Mesenteric fat pad (tissue), 1 donor: ENCODE measurements at places on chromosomes 4 and X. TPM values are rescaled to one million over a fixed set of nuclear protein-coding genes. Genes with fewer than 3 reads are reported as not detected.

The IRS4 gene
- not detected for total RNA-seq

DNA sequence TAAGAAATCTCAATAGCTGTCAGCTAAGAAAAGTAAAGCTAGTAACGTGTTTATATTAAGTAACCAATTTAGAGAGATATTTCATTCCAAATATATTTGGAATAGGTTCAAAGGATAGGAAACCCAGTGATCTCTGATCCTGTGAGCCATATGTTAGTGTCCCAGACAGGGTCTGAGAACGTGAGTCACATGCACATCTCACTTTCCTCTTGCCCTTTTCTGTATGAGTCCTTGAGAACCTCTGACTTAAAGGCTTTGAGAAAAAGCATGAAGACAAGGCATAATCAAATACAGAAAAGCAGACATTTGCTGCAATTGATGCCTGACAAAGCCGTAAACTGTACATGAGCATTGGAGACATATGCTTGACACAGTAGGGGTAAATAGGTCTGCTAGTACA, 655.1 kb upstream of the ADGRL3 start:
- no peak for DNase-seq

GRCh38 chr4:146407257-146407656, 114.5 kb downstream of the SLC10A7 start:
- DNase-seq = no peak

- no peak for DNase-seq
Measured at GRCh38 chr4:52993771-52994170, 131.7 kb downstream of the RASL11B start.

The FAM53A gene
- 2.9 TPM for total RNA-seq

GRCh38 chr4:139144911-139145551, 32.0 kb downstream of the ELF2 start:
- DNase-seq = no peak

The NLGN3 gene
- total RNA-seq = 0.48 TPM

The GSX2 gene
- total RNA-seq = not detected

The MTTP gene
- 0.74 TPM for total RNA-seq

DNA sequence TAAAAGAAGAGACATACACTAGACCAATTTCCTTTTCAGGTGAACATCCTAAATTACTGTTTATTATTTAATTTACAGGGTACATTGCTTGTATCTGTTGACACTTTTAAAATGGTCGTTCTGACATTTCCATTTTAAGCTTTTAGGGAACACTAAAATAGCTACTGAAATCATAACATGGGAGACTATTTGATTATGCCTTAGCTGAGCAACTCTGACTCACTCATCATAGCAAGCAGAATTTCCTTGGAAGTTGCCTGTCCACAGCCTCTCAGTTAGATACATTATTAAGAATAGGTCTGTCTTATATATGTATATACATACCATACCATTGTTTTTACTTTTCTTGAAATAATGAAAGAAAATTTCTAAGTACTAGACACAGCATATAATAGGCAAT, 22.0 kb downstream of the GUCY1B1 start:
- DNase-seq = no peak

The PAGE1 gene
- total RNA-seq = not detected

- no peak for DNase-seq
Measured at GRCh38 chr4:102064747-102065442, 274.4 kb downstream of the BANK1 start.

The CHRDL1 gene
- 248 TPM for total RNA-seq

The SSX4 gene
- not detected for total RNA-seq

- peak; percentile 91 for DNase-seq
Measured at GRCh38 chrX:37685381-37686359, at the start of gene XK. XK (plus strand) TSS chrX:37685791; CDS start chrX:37685962, 171 bp downstream.

- no peak for DNase-seq
Measured at GRCh38 chrX:123475068-123475724, 257.7 kb downstream of the THOC2 start.

The STOX2 gene
- 6.2 TPM for total RNA-seq

DNA sequence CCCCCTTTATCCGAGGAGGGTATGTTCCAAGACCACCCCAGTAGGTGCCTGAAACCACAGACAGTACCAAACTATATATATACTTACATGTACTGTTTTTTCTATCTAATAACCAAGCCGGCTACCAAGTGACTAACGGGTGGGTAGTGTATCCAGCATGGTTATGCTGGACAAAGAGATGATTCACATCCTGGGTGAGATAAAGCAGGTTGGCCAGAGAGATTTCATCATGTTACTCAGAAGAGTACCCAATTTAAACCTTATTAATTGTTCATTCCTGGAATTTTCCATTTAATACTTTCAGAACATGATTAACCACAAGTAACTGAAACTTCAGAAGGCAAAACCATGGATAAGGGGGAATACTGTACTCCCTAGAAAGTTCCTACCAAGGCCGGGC, 46.5 kb downstream of the RFC1 start:
- no peak for DNase-seq

DNA sequence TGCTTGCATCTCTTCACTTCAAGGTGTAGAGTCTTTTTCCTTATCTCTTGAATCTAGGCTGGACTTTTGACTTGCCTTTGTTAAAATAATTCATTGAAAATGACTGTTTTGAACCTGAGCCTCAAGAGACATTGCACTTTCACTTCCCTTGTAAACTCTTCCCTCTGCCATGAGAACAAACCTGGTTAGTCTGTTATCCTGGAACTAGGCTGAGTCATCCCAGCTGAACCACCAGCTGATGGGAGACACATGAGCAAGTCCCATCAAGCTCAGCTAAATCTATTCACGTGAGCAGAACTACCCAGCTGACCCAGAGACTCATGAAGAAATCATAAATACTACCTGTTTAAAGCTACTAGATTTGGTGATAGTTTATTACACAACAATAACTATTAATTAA, 202.3 kb upstream of the CENPE start:
- DNase-seq = no peak

The CT83 gene
- not detected for total RNA-seq

The MRPL1 gene
- total RNA-seq = 23.3 TPM

GRCh38 chrX:42704454-42704853, 73.5 kb downstream of the PPP1R2C start:
- DNase-seq = no peak

The CT55 gene
- not detected for total RNA-seq

GRCh38 chrX:154545673-154546274, 872 bp downstream of the G6PD start:
- no peak for DNase-seq

DNA sequence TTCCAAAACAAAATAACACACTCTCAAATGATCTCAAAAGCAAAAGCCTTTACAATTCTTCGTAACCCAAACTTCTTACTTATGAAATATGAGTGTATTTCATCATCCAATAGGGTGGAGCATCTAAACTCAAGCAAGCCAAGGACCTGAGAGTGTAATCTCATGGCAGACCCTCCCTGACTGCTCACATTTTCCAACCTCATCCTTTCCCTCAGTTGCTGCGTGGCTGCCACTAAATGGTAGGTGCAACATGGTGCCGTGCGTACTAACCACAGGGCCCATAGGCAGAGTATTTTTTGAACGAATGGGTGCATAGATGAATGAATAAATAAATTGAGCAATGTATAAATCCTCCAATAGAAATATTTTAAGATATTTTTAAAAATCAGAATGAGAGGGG, 45.4 kb downstream of the TTC29 start:
- DNase-seq = no peak

DNA sequence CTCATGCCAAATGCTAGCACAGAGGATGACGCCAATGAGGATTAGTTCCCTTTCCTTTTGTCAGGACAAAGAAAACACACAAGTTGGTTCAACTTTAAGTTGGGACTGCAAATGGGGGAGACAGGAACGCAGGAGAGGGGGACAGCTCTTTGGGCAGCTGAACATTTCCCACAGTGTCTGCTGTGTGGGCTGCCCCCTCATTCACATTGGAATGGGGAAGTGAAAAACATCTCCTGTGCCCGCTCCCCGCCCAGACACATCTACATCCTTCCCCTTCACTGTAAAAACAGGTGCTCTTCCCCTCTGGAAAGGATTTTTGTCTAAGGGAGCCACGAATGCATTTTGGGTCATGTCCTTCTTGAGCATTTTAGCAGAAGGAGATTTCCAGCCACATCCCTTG, 44.5 kb upstream of the TBC1D9 start:
- no peak for DNase-seq

DNA sequence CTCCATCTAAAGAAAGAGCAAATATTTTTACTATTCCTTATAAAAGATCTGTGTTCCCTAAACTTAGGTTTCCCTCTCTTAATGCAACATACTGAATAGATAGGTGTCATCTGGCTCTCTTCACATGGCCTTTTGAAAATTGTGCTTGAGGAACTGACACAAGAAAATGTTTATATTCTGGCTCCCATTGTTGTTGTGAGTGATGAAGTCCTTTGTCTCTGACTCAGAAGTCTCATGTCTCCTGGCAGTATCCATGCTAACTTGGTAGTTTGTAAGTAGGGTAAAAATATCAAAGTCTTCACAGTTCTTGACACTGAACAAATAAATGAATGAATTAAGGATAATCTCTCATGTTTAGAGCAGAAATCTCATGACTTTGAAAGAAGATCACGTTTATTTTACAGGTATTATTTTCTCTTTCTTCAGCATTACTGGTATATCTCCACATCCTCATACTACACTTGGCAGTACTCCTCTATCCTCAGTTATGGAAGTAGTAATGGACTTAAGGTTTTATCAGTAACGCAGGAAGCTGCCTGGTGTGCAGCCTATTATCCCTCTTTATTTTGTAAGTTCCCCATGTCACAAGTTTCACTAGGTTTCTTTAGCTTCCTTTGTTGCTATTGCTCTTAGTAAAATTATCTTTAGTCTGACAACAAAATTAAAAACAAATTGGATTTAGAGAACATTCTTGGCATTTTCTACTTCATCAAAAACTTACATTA, 14.2 kb upstream of the PABPC4L start:
- DNase-seq = no peak

The NAP1L5 gene
- 6.5 TPM for total RNA-seq

GRCh38 chrX:38175139-38175538, 45.5 kb downstream of the SRPX start:
- no peak for DNase-seq

DNA sequence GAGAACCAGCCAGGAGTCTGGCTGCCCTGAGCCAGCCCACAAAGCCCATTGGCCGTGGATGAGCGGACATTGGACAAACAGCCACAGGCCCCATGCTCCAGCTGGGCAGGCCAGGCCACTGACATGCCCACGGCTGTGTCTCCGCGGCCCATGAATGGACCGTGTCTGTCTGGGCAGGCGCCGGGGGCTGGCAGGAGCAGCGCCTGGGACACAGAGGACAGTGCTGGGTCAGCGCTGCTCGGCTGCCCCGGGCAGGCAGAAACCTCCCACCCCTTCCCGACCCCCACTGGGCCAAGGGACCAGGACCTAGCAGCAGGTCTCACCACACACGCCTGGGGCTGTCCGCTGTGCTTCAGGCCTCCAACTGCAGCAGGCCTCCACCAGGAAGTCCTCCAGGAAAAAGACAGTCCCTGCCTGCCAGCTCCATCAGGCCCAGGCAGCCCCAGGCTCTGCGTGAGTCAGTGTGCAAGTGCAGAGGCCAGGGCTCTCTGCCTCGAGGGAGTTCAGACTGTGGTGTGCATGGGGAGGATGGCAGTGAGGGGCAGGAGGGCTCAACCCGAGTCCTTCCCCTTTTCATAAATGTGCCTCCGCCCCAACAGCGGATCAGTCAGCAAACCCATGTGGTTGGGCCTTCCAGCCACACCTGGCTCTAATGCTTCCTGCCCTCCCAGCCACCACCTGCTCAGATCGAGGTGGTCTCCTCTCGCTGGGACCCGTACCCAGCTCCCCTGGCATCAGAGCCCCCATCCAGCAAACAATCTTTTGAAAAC, 17.2 kb upstream of the FGFR3 start:
- no peak for DNase-seq

DNA sequence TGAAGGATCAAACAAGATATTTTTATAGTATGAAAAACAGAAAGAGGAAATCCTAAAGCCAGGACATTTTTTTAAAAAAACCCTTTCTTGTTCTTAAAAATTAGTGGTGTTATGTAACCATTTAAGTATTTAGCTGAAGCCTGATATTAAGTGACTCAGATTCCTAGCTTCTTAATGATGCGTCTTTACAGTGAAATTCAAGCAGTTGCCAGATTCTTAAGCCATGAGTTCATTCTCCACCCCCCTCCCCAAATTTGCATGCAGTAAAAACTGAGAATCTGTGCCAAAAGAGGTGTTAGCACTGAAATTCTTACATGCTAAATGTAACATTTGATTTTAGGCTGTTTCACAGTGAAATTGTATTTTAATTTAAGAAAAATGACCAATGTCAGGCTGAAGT, 180.8 kb downstream of the RAPGEF2 start:
- DNase-seq = no peak

The CRMP1 gene
- 0.16 TPM for total RNA-seq

GRCh38 chr4:7736436-7737267, 203.0 kb downstream of the AFAP1 start:
- no peak for DNase-seq

The FAM156A gene
- 31.8 TPM for total RNA-seq

The C4orf50 gene
- not detected for total RNA-seq

GRCh38 chr4:182427554-182427953, 184.4 kb downstream of the TENM3 start:
- DNase-seq = no peak

DNA sequence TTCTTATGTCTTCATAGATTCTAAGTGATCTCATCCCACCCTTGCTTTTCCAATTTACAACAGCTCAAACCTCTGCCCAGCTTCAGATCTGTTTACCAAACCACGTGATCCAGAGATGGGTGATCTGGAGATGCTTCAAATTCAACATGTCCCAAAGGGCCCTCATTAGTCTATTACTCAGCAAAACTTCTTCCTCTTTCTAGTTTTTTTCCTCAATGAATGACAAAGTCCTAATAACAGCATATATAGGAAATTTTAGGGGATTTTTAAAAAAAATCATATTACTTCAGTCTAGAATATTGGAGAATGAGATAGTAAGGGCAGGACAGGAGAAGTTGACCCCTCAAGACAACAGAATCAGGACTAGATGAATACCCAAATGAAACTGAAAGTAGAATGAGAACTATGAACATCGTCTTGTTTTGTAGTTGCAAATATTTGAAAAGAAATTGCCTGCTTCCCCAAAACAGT, 127.1 kb downstream of the CFAP299 start:
- DNase-seq = no peak

DNA sequence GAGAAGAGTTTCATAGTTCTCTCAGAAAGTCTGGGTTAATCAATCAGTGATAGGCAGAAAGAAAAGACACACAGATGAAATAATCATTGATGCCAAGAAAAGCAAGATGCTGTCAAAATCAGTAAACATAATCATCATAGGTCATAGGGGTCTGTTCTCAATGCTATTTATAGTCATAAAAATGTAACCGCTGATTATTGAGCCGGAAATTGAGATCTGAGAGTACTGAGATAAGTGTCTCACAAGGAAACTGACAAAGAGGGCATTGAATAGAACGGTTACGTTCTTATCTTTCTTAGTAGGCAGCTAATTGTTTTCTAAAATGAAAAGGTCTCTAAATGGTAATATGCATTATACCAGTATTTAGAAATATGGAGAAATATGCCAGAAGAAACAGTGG, 1686.1 kb upstream of the AGA start:
- no peak for DNase-seq
